ENCODE measurements at places on chromosomes 3 and 15.

DNA sequence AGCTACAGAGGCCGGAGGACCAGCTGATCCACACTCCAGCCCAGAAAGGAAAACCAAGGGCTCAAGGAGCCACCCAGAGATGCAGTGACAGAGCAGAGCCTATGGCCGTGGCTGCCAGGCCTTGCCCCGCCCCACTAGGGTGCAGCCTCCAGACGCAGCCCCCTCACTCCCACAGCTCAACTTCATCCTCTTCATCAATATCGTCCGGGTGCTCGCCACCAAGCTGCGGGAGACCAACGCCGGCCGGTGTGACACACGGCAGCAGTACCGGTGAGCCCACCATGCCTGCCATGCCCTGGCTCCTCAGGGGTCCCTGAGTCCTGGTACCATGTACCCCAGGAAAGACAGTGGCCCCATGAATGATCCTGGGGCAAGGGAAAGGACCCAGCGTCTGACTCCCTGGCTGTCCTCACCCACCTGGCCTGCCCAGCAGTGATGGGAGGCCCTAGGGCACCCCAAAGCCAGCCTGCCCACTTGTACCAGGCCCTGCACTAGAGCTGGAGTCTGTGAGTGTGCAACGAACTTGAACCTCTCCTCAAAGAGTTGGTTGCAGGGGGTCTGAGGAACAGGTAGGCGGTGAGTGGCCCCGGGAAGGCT, 24.2 kb downstream of the PTH1R start:
- DNase-seq = no peak

- no peak for DNase-seq
Measured at GRCh38 chr15:60318216-60318867, 79.4 kb downstream of the ANXA2 start.

- no peak for DNase-seq
Measured at GRCh38 chr3:129555616-129556357, 12.8 kb downstream of the H1-8 start.

DNA sequence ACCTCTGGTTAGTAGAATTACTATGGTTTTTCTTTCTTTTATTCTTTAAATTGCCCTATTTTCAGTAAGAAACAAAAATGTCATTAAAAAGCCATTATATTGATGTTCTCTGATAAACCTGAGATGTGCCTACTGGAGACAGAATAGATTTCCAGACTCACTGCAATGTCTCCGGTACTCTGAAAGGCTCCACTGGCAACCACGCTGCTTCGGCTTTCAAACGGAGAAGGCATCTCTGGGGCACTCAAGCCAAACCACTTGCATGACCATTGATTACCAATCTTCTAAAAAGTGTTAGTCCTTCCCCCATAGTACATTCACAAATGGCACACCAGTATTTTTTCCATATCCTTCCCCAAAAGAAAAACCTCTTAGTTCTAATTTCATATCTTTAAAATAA, 82.6 kb downstream of the CBLB start:
- no peak for DNase-seq

DNA sequence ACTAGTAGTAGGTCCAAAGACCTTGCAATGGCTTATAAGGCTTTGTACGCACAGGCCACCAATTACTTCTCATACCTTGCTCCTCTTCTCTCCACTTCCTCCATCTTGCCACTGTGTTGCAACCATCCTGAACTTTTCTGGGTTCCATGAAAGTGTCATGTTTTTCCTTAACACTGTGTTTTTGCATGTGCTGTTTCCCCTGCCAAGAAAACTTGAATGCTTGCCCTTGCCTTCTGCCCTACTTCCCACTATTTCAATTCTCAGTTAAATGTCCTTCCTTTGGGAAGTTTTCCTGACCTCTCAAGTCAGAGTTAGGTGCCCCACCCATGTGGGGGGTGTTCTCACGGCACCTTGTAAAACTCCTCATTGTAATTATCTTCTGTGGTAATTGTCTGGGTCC, 182.8 kb downstream of the THRB start:
- no peak for DNase-seq

- no peak for DNase-seq
Measured at GRCh38 chr3:127467391-127467790, 123.1 kb downstream of the TPRA1 start.

GRCh38 chr3:156787926-156788663, 38.1 kb upstream of the LEKR1 start:
- DNase-seq = no peak
